Non-pigmented ciliary epithelial cell (primary cell): ENCODE measurements at places on chromosomes 7 and 10.

- DNase-seq = no peak
These were observed 127.6 kb downstream of the DLG5 start for GRCh38 chr10:77798940-77799339.

DNA sequence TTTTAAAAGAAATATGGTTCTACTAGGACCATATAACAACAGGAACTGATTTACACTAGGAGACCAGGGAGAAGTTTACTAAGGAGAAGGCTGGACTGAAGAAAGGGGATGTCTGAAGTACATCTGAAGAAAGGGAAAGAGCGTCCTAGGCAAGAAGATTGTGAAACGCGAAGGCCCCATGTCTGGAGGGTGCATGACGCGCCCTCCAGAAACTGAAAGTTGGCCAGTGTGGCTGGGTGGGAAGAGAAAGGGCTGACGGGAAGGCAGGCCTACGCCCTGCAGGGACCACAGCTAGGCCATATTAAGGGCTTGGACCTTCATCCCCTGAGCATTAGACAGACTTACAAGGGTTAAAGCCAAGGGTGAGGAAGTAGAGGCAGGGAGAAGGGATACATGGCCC lies 158.0 kb downstream of the TRIL start:
- DNase-seq = no peak

DNA sequence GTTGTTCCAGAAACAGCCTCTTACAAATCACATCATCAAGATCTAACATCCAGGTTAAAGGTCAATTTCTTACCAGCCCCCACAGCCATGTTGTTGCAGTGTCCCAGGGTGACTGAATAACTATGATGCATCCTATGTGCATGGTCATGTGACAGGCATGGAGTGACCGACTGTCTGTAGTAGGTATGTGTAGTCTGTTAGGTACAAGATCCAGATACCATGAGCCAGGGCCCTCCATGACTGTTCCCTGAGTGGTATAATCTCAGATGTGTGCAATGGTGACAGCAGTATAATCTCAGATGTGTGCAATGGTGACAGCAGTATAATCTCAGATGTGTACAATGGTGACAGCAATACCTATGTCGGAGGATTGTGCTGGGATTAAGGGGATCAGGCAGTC lies 8.8 kb downstream of the CDHR3 start:
- no peak for DNase-seq

DNA sequence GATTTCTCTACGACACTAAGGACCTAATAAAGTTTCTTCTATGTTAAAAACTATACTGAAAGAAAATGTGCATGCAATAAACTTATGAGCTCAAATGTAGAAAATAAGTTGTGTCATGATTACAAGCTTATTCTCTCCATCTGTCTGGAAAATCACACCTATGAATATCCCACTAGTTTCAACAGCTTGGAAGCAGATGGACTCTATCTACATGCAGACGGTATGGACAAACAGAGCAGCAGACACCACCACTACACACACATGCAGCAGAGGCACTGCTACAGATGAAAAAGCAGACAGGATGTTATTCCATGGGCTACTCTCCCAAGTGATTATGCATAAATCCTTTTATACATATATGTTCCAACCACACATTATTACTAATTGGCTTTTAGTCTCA lies 123.4 kb upstream of the TARP start:
- no peak for DNase-seq

- DNase-seq = no peak
These were observed 121.5 kb upstream of the LAMB4 start for GRCh38 chr7:108251700-108252099.

- no peak for DNase-seq
These were observed 166.3 kb upstream of the LANCL2 start for GRCh38 chr7:55198634-55199392.

DNA sequence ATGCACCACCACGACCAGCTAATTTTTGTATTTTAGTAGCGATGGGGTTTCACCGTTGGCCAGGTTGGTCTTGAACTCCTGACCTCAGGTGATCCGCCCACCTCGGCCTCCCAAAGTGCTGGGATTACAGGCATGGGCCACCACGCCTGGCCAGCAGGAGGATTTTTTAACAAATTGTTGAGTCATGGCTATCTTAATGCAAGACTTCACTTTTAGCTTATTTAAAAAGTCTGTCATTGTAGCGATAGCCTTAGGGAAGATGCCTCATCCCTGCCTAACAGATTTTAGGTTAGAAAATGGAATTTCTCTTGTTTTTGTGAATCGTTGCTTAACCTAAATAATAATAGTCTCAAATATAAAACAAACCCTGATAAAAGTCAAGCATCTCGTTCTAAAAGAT lies 35.5 kb downstream of the PPP2R2D start:
- no peak for DNase-seq

- peak; percentile 45 for DNase-seq
These were observed 1.2 kb downstream of the HIPK2 start for GRCh38 chr7:139776486-139777132.

GRCh38 chr7:28135760-28136159 lies 44.8 kb downstream of the JAZF1 start:
- DNase-seq = no peak

DNA sequence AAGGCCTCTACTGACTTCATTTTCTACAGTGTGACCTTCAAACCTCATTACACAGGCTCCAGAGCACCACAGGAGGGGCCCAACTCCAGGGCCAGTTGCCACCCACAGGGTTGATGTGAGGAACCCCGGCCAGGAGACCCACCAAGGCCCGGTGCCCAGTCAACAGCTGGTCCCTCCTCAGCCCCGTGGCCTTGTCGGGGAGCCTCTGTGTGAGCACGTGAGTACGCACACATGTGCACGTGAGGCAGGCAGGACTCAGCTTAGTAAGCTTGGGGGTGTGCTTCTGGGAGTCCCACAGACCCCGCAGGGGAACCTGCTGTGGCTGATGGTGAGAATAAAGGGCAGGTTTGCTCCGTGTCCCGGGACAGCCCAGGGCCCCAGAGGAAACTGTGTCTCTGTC lies 104.5 kb downstream of the VIPR2 start:
- no peak for DNase-seq

DNA sequence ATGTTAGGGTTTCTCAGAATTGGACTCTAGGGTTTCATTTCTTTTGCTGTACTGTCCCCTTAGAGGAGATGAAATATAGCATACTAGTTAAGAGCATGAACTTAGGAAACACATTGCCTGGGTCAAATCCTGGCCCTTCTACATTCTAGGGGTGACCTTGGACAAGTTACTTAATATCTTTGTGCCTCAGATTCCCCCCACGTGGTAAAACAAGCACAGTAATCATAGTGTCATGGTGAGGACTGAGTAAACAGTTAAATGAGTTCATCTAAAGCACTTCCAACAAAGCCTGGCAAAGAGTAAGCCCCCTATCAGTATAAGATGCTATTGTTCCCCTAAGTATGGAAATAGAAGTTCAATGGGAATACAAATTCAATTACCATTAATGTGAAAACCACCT lies 5.1 kb downstream of the DPY19L1 start:
- DNase-seq = no peak

DNA sequence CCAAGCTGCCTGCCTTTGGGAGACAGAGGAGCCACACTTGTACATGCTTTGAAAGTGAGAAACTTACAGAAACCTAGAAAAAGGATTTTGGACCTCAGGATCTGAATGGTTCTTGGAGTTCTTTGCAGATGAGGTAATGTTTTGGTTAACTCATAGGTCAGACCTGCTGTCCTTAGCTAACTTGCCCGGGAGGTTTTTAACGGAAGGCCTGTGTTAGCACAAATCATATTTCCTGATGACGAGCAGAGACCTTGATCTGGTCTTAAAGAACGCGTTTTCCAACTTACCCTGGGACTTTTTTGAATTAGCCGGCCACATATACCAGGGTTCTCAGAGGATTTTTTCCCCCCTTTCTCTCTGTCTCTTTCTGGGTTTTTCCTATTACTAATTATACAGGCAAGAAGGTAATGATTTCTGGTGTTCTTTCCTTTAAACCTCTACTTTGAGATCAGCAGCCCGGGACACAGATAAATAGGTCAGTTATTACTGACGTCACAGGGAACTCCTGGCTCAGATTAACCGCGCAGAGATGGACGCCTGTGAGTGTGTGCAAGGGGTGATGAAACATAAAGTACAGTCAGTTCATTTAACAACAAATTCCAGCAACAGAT lies 101.7 kb upstream of the KLF6 start:
- peak; percentile 96 for DNase-seq

GRCh38 chr7:77993838-77994237 lies 195.3 kb downstream of the PHTF2 start:
- DNase-seq = no peak

- DNase-seq = no peak
These were observed 119.7 kb upstream of the KLF14 start for GRCh38 chr7:130853503-130854279.

DNA sequence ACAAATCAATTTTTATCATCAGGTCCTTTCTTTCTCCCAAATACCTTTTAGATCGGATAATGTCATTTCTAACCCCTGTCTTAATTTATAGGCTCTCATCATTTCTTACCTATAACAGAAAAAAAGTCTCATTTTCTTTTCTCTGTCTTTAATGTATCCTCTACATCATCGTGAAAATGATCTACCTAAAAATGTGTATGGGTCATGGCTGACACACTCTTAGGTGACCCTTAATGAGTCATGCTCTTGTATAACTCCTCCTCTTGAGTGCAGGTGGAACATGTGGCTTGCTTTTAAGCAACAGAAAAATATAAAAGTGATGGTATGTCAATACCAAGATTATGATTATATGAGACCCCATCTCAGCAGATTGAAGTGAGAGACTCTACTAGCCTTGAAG lies 139.4 kb downstream of the SEMA3C start:
- DNase-seq = no peak

DNA sequence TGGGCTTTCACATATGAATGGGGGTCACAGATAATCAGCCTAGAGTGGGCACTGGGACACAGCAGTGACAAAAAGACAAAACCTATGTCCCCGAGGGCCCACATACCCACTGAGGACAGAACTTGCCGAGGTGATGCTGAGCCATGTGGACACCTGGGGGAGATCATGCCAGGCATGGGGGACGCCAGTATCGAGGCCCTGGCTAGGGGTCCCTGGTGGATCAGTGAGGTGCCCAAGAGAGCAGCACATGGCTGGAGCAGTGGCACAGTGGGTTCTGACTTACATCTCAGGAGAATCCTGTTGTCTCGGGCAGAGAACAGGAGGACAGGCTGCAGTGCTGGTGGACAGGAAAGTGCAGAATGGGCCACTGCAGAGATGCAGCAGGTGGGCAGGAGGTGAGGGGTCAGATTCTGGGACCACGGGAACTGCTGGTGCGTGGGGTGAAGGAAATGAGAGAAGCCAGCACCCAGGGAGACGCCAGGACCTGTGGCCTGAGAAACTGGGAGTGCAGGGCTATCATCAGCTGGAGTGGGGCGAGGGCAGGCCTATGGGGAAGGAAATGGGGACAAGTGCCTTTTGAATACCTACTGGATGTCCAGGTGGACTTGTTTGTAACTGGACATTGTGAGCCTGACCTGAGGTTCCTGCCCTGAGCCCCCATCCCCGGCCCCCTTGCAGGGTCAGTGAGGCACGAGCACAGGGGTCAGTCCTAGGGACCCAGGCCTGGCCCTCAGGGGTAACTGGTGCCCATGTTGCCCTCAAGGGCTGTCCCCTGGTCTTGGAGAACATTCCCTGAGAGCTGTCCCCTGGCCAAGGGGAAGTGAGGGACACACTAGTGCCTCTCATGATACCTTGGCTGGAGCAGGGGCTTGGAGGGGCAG lies 91.2 kb upstream of the RET start:
- no peak for DNase-seq

- peak; percentile 72 for DNase-seq
These were observed 55.8 kb upstream of the ITGA8 start for GRCh38 chr10:15775513-15775912.

DNA sequence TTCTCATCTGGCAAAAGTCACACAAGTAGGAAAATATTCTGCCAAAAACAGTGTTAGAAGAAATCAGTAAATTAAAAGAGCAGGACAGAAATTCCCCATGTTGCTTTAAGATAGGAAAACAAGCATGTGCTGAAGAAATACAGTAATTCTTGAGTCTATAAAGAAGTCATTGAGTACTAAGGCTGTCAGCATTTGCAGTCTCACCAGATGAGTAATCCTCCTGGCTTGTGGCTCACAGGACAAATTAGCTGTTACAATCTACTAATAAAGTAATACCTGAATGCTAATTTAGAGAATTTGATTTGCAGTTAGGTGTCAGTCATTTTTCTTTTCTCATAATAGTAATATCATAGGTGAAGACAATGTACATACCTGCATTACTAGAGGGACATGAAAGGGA lies 1158.9 kb upstream of the CELF2 start:
- DNase-seq = no peak

- DNase-seq = no peak
These were observed 48.0 kb downstream of the CREB3L2 start for GRCh38 chr7:137953665-137954470.

- DNase-seq = no peak
These were observed 62.8 kb upstream of the ADGRA1 start for GRCh38 chr10:133024704-133025557.

DNA sequence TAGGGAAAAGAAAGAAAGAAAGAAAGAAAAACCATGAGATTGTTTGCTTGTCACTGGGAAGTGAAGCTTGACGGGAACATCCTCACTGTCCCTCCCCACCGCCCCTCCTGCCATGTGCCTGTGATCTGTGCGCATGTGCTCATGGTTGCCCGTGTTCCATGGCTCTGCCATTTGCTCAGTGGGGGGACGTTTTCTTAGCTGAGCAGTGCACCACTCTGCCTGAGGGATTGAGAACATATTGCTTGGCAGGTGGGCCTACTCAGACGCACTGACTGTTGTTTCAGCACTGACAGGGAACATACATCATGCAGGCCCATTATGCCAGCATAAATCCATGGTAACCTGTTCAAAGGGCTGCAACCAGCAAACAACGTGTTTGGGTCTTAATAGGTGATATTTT lies 747.9 kb upstream of the GALNT17 start:
- no peak for DNase-seq

- no peak for DNase-seq
These were observed 51.4 kb upstream of the EZH2 start for GRCh38 chr7:148935451-148935850.

GRCh38 chr7:81623251-81623855 lies 146.5 kb downstream of the HGF start:
- no peak for DNase-seq

GRCh38 chr10:119969609-119970008 lies 77.1 kb downstream of the SEC23IP start:
- no peak for DNase-seq

DNA sequence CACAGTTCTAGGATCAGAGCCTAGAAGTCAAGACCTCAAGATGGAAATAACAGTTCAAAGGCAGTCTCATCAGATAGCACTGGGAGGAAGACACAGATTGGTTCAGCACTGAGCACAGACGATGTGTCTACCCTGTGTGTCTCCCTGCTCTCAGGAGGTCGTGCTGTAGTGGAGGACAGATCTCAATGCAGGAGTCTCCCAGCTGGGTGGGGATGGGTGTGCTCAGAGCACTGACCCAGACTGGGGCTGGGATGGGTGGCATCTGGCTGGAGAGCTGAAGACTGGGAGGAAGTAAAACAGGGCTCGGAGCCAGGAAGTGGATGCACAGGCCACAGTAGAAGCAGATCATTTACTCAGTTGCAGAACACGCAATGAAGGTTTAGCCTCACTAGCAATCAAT lies 69.5 kb upstream of the GDF10 start:
- DNase-seq = no peak
